ENCODE measurements at places on chromosomes 16 and 17.
A peak's percentile ranks its signal among the peaks of the same experiment; 100 is the strongest.

- DNase-seq: no peak
These were observed 4.7 kb upstream of the TPPP3 start for GRCh38 chr16:67397812-67398545.

DNA sequence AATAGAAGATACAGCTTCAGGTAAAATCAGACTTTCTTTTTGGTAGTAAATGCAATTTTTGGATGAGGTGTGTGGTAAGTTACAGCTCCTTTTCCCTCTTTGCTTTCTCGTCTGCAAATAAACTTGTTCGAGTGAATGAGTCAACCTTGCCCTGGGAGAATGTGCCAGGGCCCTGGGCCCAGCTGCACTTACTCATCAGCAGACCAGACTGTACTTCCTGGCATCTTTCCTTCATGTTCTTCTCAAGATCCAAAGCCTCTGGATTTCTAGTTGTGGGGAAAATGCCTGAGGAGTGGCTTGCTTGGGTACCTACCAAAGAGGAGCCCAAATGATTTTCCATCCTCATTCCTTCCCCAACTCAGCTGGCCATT lies 5.4 kb upstream of the G6PC1 start:
- DNase-seq: no peak

DNA sequence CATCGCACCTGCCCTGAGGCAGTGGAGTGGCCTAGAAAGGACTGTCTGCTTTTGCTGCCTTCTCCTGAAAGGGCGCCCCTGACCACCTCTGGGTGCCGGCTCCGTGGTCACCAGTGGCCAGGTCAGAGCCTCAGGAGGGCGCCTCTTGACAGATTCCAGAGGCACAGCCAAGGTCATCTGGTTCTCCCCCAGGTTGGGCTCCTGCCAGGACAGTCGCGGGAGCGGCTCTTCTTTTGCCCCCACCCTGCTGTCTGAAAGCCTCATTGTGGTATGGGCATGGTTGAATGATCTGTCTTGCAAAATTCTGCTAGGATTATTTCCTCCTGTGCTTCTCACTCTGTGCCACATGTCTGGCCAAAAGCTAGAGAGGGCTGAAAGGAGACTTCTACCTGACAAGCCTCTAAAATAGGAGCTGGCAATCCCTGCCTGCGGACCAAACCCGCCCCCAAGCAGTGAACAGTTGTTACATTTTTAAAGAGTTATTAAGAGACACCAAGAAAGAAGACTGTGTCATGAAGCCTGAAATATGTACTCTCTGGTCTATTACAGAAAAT lies 82.8 kb downstream of the SNX29 start:
- no peak for DNase-seq

DNA sequence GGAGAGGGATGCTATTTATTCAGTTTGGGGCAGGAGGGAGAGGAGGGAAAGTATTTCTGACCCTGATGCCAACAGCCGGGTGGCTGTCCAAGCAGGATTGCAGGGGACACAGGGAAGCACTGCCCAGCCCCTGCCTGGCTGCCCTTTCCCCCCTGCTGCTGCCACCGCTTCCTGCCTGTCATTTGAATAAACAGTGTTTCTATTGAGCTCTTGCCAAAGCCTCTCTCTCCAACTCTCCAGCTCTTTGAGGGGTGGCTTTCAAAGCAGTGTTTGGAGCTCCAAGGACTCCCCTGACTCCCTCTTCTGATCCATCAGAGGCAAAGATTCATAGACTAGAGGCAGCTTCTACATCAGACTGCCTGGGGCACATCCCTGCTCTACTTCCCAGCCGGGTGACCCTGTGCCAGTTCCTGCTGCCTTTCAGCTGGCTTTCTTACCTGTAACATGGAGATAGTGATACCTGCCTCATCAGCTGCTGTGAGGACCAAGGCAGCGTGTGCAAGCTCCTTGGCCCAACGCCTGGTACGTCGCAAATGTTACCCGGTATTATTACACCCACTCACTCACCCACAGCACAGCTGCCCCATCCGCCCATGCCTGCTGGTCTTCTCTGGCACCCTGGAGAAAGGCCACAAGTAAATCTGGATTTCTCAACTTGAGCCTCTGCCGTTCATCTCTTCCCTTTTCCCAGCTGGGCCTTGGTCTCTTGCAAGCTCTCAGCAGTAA lies 9.5 kb downstream of the PROCA1 start:
- no peak for DNase-seq

GRCh38 chr17:19377602-19378415 lies 489 bp upstream of the MAPK7 start:
- peak; percentile 96 for DNase-seq

DNA sequence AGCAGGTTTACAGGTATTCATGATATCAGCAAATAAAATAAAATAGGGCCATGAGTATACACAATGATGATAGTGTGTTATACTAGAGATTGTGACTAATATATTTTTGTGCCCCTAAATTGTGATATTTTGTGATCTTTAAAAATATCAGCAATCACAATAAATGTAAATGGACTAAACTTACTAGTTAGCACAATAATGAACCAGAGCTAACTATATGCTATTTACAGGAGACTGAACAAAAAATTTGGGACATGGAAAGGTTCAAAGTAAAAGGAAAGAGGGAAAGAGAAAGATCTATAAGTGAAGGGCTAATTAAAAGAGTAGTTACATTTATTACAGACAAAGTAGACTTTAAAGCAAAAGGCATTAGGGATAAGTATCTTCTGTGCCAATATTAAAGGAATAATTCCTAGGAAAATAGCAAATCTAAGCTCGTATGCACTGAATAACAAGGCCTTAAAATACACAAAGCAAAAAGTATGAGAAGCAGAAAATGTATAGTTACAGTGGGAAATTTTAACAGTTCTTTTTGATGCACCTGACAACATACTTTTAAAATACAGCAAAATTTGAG lies 5.0 kb upstream of the MSI2 start:
- DNase-seq: no peak

GRCh38 chr17:29042679-29043538 lies at the start of gene PIPOX:
PIPOX (plus strand) TSS chr17:29043141; CDS start chr17:29043226, 85 bp downstream.
- no peak for DNase-seq

DNA sequence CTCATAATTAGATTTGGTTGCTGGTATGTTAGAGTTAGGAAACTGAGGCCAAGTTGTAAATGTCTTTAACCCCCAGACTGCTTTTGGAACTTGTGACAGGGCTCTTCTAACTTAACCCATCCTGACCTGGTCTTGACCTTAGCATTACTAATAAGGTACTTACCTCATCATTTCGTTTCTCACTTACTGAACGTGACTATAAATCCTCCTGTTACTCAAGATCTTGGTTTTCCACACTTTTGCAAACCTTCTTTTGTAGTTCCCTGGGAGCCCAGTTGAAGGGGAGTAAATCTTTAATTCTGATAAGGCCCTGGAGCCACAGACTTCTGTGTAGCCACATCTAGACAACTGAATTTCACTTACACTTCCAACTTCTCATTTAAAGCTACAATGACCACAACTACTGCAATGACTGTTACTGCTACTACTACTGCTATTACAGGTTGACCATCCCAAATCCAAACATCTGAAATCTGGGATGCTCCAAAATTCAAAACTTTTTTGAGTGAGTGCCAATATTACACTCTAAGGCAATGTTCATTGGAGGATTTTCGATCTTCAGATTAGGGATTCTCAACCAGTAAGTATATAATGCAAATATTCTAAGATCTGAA lies 248.8 kb upstream of the TBX2 start:
- DNase-seq: no peak
